ENCODE measurements at places on chromosomes 4 and X.

GRCh38 chrX:68498508-68499379 is at the start of gene YIPF6:
YIPF6 (plus strand) TSS chrX:68499051; CDS start chrX:68499067, 16 bp downstream.
- DNase-seq, result peak; percentile 86

DNA sequence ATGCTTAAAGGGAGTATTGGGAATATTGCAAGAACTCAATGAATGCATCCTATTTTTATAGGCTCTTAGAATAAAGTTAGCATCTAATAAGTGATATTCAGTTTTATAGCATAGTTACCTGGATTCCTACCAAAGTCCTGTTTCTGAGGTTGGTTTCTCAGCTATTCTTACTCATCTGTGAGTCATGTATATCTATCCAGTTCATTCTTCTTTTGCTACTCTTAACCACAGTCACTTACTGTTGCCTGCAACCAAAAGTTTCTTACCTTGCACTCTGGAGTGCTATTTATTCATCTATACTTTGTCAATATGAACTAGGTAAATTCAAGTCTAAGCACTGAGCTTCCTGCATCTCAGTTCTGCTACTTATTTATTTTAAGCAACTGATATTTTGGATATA is 322.5 kb downstream of the HS3ST1 start:
- peak; percentile 33 for DNase-seq

- DNase-seq, result no peak
These were observed 680.8 kb downstream of the RPA4 start for GRCh38 chrX:97564496-97564895.

DNA sequence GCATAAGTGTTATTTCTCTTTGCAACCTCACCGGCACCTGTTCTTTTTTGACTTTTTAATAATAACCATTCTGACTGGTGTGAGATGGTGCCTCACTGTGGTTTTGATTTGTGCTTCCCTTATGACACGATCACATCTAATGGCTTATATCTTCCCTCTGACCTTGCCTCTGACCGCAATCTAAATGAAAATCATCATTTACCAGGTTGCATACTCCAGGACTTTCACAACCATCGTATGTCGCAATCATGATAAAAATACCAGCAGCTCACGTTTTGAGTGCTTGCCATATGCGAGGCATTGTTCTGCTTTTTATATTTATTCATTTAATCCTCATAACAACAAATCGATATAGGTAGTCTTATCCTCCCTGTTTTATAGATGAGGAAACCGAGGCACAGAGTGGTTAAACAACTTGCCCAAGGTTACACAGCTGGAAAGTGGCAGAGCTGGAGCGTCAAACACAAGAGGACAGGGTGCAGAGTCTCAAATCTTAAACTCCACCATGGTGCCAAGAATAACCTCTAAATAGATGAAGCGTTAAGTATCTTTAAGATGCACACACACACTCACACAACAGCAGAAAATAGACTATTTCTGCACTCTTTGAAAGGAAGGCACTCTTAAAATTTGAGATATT is 102.2 kb downstream of the SEL1L3 start:
- DNase-seq, result no peak

- DNase-seq, result no peak
These were observed 67.8 kb upstream of the EPHA5 start for GRCh38 chr4:65738134-65738533.

GRCh38 chrX:97551821-97552220 is 668.1 kb downstream of the RPA4 start:
- no peak for DNase-seq

DNA sequence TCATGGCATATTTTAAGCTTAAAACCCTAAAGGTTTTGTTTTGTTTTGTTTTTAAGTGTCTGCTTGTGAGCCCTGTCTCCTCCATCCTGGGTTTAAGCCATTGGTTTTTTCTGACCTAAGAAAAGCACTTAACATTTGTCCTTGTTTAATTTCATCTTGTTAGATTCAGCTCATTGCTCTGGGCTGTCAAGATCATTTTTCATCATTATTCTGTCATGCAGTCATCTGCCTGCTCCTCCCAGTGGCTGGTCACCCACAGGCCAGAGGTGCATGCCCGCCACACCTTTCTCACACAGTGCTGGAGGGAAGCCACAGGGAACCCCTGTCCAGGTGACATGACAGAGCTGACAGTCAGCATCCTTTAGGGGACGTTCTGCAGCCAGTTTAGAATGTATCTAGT is 11.7 kb upstream of the REELD1 start:
- no peak for DNase-seq

- DNase-seq, result no peak
These were observed 93.4 kb upstream of the ENPP6 start for GRCh38 chr4:184310881-184311709.

GRCh38 chr4:53355930-53356521 is 9.8 kb downstream of the SCFD2 start:
- DNase-seq, result no peak

GRCh38 chrX:134444681-134445080 is 15.3 kb upstream of the HPRT1 start:
- no peak for DNase-seq

DNA sequence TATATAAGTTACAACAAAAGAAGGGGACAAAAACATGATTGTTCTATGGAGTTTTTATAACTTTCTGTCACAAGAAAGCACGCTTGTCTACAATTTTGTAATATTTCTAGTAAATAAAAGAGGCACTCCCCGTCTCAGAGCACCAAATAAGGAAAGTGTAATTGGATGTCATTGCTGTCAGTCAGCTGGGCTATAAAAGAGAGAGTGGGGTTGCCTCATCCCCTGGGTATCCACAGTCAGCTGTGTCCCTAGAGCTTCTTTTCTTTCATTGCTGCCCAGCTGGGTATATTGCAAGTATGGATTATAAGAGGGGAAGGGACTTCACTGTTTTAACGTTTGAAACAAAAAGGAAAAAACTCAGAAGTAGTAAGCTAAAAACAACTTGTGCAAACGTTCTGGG is 61.3 kb downstream of the NPNT start:
- no peak for DNase-seq

GRCh38 chr4:151717909-151718628 is 42.7 kb downstream of the GATB start:
- DNase-seq, result peak; percentile 58

- peak; percentile 82 for DNase-seq
These were observed 305.9 kb upstream of the HAND2 start for GRCh38 chr4:173835903-173836302.

GRCh38 chrX:133985164-133985966 is at the start of gene GPC3:
GPC3 (minus strand) TSS chrX:133985594.
- DNase-seq, result peak; percentile 73

GRCh38 chr4:133150486-133151340 is 1.6 kb downstream of the PCDH10 start:
- DNase-seq, result peak; percentile 59

- no peak for DNase-seq
These were observed 82.0 kb downstream of the UNC5C start for GRCh38 chr4:95466791-95467190.

GRCh38 chr4:2416564-2417225 is 1.8 kb downstream of the ZFYVE28 start:
- peak; percentile 51 for DNase-seq

GRCh38 chr4:74108457-74109115 is 9.6 kb upstream of the CXCL2 start:
- DNase-seq, result no peak

DNA sequence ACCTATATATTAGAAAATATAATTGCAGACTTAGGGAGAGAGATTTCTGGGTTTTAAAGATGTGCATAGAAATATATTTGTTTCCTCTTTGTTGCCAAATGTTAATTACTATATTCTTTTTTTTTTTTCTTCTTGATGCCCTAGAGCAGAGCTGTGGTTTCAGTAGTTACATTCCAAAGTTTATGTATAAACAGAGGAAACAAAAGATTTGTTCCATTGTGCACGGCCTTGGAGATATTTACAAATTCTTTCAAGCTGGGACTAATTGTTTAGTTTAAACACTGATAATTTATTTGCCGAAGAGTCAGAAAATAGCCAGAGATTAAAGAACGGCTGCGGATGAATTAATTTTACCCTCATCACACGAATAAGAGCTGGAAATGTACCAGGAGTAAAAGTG is 85.1 kb downstream of the USP46 start:
- peak; percentile 23 for DNase-seq

DNA sequence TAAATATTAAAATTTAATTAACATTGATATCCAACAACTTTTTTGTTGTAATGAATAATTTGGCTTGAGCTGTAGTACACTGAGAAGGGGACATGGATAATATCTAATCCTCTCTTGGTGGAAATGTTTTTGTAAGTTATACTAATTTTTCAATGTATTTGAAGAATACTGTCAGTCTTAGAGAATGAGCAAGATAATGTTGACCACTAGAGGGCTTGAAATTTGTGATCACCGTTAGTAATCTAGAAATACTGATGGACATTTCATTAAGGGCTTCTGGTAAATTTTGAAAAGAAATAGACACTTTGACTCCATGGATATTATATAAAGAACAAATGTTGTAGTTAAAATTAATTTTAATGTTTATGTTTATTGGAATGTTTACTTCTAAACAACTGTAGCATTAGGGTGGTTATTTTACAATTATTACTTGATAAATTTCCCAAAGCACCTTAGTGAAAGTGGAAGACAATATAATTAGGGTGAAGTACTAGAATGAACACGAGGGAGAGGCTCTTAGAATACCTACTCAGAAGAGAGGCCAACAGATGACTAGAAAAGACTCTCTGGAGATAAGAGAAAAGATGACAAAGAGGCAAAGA is 20.0 kb upstream of the CAMK2D start:
- DNase-seq, result peak; percentile 50

DNA sequence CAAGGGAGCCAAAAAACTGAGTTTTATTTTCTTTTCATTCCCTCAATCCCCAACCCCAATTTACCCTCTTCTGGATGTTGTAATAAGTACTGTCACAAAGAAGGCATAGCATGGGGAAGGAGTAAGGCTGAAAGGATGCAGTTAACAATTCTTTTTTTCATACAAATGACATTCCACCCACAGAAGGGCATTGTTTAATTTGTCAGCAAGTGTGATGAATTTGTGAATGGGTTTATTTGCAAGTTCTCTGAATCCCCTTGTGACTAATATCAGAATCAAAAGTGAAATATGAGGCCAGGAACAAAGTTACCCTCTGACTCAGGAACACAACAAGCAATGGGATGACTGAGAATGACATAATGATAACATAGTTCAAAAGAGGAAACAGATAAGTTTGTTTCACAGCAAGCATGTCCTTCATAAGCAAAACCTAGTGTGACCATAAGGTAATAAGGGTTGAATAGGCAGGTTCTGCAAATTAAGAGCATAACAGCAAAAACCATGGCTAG is 2.1 kb downstream of the GEMIN8 start:
- DNase-seq, result peak; percentile 56

DNA sequence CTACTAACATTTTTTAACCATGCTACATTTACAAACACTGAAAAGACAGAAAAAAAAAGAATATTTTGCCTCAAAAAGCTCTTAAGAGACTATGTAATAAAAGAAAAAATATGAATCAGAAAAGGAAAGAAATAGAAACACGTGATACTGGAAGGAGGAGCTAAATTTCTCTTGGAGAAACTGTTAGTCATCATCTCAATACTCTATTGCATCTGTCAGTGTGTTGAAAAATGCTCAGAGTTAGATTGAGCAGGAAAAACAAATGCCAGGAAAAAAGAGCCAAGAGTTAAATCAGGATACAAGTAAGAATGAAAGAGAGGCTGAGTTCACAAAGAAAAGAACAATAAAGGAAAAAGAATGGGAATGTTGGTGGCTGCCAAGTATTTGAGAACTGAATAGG is 2.6 kb downstream of the RAB28 start:
- peak; percentile 52 for DNase-seq

DNA sequence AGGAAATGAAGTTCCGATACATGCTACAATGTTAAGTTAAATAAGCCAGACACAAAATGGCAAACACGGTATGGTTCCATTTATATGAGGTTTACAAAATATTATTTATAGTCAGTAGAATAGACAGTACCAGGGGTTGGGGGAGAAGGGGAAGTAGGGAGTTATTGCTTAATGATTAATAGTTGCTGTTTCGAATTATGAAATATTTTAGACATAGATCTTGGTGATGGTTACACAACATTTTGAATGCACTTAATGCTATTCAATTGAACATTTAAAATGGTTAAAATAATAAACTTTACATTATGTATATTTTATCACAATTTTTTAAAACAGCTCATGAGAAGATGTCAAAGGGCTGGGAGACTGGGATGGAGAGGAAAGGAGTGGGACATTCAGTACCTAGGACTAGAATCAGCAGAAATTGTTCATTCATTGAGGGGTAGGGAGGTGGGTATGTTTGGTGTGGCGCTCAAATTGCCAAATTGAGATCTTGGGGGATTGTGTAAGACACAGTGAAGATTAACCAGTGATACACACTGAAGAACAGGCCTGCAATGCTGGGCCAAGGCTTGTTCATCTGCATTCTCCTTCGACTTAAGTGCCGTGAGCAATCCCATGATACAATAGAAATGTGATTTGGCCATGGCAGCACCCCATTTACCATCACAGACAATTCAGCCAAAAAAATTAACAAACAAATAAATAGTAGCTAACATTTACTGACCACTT is 165.6 kb upstream of the GALNT7 start:
- no peak for DNase-seq

DNA sequence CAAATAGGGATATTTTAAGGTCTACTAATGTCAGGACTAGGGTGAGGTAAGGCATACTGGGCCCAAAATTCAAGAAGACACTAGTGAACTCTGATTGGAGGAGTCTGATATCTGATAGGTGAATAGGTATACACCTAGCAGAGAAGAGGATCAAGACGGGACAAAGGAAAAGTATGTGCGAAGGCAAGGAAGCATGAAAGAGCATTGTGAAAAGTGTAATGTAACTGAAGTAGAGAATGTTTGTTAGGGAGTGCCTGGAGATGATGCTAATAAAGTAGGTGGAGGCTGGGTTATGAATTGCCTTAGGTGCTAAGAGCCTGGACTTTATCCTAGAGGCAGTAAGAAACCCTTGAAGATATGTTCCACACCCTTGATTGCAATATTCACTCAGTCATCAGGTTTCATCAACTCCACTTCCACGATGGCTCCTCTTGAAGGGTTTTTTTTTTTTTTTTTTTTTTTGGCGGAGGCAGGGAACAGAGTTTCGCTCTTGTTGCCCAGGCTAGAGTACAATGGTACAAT is 49.9 kb upstream of the XIAP start:
- DNase-seq, result no peak

- no peak for DNase-seq
These were observed 25.6 kb downstream of the ZDHHC9 start for GRCh38 chrX:129818123-129818522.

DNA sequence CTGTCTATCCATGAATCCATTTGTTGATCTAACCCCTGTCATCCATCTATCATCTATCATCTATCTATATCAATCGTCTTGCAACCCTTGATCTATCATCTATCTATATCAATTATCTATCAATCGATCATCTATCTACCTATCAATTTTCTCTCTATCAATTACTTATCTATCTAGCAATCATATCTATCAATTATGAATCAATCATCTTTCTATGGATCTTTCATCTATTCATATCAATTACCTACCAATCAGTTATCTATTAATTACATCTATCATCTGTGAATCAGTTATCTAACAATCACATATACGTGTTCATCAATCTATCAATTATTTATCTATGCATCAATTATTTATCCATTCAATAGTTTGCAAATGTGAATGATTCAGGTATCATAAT is 24.5 kb upstream of the ASMTL start:
- no peak for DNase-seq

All from astrocyte of the hippocampus (primary cell).